ENCODE measurements at places on chromosomes 7 and 10.
A peak's percentile ranks its signal among the peaks of the same experiment; 100 is the strongest.

DNA sequence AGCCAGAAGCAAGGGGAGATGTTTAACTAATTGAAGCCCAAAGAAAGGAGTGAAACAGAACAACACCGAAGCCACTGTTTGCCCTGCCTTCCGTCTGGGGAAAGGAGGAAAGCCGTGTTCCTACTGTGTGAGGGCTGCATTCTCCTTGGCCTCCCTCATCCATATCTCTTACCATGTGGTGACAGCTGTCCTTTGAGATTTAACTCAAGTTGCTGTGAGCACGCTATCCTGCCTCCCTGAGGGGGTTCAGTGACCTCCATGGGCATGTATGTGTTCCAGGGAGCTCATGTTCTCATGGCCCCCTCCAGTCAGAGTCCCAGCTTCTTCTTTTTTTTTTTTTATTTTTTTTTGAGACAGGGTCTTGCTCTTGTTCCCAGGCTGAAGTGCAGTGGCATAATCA is 26.2 kb upstream of the CRHR2 start:
- no peak for DNase-seq

- DNase-seq: no peak
These were observed 1.5 kb downstream of the CTBP2 start for GRCh38 chr10:125158601-125159485.

GRCh38 chr7:20474249-20474648 is 141.2 kb upstream of the ABCB5 start:
- no peak for DNase-seq

DNA sequence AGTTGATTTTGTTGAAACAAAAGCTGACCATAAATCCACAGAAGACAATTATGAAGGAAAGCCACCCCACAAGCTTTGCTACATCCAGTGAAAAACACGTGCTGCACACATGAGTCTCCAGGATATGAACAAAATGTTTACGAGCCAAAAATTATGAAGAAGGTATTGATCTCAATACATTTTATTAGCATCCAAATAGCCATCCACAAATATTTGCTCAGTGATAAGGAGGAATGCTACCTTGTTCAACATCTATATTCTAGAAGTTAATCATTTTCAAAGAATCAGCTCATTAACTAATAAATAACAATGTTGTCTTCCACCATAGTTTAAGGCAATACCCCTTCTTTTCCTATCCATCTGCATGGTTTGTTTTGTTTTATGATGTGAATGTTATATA is 42.7 kb downstream of the CALML3 start:
- no peak for DNase-seq

DNA sequence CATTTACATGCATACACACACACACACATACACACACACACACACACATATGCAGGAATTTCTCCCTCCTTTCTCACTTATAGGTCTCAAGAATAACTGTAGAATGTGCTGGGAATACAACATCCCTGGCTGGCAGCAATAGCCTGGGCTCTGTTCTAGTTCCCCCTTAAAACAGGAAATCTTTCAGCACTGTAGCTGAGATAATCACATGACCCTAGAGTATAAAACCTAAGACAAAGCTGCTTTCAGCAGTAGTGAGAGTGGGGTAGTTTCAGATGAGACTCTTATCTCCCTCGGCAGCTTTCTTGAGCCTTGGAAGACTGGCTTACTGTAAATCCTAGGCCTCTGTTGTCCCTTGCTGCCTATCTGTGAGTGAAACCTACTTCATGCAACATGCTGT is 137.4 kb upstream of the AKR1E2 start:
- DNase-seq: no peak

DNA sequence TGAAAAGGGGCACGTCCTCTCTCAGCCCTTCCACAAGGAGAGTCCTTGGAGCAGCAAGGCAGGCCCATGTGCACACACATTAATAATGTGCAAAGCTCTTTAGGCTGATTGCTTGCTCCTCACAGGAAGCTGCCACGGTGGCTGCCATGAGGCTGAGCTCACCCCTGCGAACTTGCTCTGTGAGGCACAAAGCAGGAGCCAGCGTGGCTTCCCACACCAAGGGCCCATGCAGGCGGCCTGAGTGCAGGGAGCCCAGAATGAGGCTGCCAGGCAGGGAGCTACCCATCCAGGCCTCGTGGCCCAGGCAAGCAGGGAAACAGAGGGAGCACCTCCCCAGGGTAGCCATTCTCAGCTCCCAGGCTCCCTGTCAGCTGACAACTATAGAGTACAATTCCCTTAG is 242.9 kb downstream of the GRID1 start:
- DNase-seq: no peak

DNA sequence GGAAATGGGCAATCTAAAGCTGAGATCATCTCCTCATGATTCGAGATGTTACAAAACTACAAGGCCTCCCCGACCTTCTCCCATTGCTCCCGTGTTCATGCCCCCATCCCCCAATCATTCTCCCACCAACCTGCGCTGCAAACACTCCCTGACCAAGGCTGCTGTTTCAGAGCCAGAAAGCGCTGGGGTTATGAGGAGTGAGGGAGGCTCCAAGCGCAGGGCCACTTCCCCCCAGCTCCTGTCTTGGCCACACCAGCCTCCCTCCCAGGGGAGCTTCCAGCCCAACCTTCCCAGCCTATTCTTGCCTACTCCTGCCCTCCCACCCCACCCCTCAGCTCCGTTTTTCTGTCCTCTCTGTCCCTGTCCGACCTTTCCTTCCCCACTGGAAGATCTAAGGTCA is 14.7 kb upstream of the NODAL start:
- no peak for DNase-seq

DNA sequence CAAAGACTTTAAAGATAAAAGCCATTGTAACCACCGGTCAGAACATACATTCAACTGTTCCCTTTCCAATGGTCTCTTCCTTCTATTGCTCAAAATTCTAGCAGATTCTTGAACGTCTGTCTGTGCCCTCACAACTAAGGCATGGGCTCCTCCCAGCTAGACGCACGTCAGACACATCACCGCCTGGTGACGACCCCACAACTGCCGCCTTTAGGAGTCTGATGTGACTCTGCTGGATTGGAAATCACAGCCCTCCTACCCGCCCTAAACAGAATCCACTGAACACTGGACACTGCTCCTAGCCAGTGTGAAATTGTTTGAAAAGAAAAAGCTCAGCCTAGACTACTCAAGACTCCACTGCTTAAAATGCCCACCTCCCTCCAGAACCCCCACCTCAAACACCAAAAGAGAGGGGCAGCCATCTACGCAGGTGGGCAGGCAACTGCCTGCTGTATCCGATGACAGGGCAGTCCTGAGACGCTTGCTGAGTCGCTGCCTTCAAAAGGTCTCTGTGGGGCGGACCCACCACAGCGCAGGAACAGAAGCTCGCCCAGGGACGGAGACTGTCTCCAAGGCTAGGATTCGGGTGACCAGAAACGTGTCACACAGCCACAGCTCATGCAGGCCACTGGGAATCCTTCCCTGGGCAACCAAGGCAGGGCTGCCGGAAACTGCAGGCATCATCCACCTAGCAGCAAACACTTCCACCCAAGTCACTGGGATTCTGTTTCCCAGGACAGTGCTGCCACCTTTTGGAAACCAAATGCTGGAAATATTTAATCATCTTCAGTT is 34.7 kb downstream of the GSDME start:
- peak; percentile 47 for DNase-seq

DNA sequence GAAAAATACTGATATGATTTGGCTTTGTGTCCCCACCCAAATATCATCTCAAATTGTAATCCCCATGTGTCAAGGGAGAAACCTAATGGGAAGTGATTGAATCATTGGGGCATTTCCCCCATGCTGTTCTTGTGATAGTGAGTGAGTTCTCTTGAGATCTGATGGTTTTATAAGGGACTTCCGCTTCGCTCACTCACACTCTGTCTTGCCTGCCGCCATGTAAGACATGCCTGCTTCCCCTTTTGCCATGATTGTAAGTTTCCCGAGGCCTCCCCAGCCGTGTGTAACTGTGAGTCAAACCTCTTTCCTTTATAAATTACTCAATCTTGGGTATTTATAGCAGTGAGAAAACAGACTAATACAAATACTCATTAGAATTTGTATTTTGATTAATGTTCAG is 5.1 kb upstream of the MRPS17 start:
- no peak for DNase-seq

DNA sequence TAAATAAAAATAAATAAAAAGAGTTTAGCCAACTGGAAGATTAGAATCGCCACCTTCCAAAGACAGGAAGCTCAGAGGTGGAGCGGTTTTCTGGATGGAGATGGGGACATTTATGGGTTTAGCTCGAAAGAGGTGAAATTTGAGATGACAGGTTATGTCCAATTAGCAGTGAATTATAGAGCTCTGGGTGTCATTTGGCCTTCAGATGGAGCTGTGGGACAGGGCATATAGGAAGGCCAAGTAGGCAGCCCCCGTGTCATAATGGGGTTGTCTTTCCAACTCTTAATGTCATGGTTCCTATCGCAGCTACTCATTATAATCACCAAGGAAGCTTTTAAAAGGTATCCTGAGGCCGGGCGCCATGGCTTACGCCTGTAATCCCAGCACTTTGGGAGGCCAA is 21.0 kb upstream of the EEPD1 start:
- no peak for DNase-seq

DNA sequence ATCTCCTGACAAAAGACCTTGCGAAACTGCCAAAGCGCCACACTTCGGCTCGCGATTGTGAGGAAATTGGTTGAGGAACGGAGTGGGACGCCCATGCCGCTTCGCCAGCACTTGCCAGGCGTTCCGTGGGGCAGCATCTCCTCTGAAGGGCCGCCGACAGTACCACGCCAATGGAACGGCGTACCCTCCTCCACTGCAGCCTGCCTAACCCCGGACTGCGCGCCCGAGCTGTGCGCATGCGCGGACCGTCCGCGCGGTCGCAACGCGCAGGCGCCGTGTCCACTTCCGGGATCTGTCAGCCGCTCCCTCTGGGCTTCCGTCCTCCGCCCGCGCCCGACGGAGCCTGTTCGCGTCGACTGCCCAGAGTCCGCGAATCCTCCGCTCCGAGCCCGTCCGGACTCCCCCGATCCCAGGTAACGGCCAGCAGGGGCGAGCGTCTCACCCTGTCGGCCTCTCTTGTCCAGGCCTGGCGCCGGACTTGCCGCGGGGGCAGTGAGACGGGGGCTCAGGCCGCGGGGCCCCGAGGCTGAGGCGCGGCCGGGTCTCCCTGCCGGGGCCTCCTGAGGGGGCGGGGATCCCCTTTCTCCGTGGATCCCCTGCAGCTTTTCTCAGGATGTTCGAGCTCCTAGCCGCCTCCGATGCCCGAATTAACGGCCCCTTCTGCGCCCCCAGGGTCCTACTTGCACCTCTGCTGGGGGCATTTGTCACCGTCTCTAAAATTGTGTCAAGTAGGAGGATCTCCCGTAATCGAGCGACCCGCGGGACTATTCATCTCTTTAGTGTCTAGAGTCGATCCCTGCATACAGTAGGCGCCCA is at the start of gene ARPC1A:
TSS of gene ARPC1A (plus strand) at position 307 of the 816 bp plus-strand sequence. CDS start 7,456 bp downstream, outside the sequence.
- DNase-seq: peak; percentile 91

DNA sequence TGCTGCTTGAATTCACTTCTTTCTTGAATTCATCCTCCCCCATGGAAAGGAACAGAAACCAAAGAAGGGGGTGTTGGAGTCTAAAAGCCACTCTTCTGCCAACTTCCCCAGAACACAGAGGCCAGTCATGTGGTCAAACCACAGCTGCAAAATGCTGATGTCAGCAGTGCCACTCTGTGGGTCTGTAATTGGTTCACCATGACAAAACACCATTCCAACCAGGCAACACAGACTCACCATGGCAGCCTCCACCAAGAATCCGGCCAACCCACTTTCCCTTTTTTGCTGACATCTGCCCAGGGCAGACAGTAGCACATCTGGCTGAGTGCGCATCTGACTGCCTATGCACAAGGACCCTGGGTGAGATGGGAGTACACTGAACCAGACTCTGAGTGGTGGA is 16.8 kb downstream of the OSBPL3 start:
- DNase-seq: no peak

DNA sequence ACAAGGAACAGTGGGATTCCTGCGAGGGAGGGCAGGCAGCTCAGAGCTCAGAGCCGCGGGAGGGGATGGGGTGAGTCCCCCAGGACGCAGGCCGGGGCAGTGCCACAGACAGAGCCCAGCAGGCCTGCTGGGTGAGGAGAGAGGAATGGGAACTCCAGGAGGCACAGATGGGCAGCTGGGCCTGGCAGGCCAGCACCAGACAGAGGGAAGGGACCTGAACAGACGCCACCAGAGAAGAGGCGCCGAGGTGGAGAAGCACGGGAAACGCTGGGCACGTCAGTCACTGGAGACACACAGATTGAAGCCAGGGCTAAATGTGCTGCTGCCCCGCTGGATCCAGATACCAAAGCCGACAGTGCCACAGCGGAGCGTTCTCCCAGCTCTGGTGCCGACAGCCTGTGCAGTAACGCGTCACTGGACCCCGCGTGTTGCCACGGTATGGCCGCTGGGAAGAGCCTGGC is 225.8 kb downstream of the MAD1L1 start:
- no peak for DNase-seq

DNA sequence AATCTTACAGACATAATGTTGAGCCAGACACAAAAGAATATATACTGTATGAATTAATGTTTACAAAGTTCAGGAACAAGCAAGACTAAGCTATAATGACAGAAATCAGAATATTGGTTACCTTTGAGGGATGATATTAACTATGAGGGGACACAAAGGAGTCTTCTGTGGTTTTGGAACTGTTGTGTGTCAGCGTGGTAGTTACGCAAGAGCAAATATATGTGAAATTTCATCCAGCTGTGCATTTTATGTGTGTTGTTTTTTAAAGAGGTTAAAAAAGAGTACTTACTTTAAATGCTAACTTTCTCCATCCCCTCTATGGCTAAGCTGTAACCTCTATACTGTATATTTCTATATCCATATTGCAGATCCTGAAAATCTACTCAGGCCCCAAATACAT is 14.9 kb downstream of the SLC25A28 start:
- no peak for DNase-seq

DNA sequence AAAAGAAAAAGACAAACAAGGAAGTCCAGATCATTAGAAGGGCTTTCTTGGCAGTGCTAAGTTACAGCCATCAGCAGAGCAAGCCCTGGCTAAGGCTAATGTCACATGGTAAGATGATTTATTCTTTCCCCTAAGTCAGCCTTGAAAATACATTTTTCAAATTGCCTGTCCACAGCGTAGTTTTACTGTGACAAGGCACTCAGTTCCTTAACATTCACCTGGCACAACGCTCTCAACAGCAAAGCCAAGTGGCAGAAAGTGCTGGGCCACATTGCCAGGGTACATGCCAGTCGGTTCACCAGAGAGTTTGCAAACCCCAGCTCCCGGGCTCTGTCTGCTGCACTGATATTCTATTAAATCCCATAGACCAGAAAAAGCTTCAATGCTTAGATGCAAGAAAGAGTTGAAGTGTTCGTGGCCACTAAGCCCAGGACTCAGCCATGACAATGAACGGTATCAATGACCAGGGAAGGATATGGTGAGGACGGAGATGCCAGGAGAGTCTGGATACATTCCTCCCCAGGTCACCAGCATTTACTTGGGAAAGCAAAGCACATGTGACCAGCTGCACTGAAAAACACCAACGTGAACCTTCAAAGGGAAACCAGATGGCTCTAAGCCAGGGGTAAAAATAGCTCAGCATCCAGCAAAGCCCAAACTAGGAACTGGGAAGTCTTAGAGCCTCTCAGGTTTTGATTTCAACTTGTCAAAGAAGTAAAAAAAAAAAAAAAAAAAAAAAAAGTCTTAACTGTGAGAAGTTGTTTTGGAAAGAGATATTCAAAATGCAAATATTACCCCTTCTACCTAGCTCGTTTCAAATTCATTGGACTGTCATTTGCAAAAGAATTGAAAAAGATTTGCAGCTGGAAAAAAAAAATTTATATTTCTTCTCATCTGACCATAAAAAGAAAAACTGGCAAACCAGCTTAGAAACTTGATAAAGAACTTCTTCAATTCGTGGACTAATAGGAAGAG is 23.9 kb upstream of the MPP7 start:
- DNase-seq: no peak

All from HTR-8/SVneo (cell line).